Mesenchymal stem cell (in vitro differentiated cells and primary cell): ENCODE measurements at places on chromosomes 1 and 21.

- no peak for DNase-seq
Observed at GRCh38 chr1:29320156-29320940, 84.0 kb downstream of the PTPRU start.

DNA sequence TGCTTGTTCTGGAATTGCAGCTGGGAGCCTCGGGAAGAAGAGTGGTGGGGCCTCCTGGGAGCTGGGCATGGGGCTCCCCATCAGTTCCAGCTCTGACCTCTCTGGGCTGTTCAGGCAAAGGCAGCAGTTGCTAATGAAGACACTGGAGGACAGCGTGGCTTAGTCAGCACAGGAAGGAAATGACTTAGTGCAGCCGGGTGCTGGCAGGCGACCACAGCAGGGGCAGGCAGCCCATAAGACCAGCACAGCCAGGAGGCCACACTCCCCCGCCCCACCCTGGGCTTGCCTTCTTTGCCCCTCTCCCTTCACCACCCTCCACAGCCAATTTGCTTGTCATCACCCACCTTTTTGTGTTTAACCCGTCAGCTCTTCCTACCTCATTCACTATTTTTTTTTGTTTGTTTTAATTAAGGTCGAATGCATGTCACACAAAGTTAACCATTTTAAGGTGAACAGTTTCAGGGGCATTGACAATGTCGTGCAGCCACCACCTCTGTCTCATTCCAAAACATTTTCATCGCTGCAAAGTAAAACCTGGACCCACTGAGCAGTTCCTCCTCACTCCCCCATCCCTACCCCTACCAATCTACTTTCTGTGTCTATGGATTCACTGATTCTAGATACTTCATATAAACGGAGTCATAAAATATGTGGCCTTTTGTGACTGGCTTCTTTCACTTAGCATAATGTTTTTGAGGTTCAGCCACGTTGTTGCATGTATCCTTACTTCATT is 10.9 kb downstream of the OLIG2 start:
- DNase-seq: peak; percentile 55

- DNase-seq: no peak
Observed at GRCh38 chr1:70916034-70916427, 131.6 kb downstream of the PTGER3 start.

- DNase-seq: no peak
Observed at GRCh38 chr1:13913396-13913795, 213.4 kb downstream of the PRDM2 start.

GRCh38 chr1:23013657-23014056 is 2.0 kb downstream of the TEX46 start:
- no peak for DNase-seq

DNA sequence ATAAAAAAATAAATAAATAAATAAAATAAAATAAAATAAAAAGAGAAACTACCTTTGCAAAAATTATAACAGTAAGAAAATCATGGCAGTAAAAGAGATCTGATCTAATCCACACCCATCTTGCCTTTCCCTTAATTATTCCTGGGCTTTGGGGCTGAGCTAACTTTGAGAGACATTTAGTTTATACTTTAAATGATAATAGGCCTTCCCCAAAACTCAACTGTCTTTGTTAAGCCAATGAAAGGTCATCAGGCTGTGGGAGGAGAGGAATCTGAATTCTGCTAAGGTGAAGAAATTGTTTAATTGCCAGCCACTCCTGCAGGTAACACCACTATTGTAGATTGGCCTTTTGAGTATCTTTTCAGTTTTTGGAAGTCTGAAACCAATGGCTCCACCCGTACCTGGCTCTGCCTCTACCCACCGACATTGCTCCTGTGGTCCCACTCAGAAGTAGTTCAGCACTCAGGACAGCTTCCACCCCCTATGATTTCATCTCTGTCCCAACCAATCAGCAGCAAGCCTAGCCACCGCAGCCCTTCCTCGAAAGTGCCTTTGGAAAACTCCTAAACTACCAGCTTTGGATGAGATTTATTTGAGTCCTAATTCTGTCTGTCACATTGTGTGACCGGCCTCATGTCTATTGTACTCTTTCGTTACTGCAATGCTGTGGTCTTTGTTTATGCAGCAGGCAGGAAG is 23.0 kb upstream of the PNRC2 start:
- peak; percentile 30 for DNase-seq

DNA sequence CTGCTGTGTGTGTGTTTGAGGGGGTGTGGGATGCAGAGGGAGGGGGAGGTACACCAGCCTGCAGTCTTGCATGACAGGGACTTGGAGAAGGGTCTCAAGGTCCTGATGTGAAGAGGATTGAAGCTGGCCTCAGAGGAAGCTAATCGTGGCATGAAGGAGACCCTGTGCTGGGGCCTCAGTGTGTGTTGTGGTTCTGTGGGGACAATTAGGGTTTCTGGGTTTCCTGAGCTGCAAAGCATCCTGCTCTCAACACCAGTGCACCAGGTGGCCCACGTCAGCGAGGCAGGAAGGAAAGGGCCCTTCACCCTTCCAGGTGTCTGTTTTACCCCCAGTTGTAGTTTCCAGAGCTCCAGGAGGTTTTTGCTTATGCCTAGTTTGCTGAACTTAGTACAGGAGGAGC is 52.8 kb downstream of the TENT5C start:
- no peak for DNase-seq

- no peak for DNase-seq
Observed at GRCh38 chr1:201217851-201218250, 27.2 kb downstream of the IGFN1 start.

DNA sequence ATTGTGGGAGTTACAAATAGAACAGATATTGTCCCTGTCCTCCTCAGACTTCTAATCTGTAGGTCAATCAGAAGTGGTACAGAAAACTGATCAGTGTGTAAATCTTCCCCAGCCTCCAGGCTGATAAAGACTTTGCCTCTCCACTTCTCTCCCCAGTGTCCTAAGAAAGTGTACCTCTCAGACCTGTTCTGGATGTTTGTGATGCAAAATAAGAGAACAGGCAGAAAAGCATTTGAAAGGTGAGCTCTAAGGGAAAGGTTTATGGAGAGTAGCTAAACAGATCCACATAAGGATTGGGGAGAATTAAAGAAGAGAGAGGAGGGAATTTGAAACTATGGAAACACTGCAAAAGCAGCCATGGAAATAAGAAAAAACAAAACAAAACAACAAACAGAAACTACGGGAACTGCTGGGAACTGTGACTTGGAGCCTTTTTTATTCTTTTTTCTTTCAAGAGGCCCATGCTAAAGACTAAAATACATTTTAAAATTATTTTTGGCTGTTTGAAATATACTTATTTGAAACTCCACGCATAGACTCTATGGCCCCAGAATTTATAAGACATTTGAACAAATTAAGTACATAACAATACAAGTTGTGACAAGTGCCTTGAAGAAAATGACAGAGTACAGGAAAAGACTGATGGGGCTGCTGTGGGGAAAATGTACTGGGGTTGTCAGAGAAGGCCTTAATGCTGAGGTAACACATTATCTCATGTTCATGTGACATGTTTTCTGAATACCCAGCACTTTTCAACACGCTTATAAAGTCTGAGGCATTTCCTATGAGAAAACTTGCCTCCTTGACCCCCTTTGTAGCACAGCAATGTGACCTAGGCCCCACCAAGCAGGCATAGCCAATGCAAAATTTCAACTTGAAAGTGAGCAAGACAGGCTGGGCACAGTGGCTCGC is 51.2 kb downstream of the TRAF5 start:
- DNase-seq: peak; percentile 71

DNA sequence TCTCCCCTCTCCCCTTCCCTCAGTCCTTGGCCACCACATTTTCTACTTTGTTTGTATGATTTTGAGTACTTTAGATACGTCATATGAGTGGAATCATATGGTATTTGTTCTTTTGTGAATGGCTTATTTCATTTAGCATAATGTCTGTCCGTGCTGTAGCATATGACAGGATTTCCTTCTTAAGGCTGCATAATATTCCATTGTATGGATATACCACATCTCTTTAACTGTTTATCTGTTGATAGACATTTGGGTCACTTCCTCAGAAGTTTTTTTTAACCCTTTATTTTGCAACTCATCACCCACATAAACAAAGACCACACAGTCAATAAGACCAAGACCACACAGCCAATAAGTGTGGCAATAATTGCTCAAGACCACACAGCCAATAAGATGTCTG is 24.9 kb downstream of the FAM163A start:
- no peak for DNase-seq

DNA sequence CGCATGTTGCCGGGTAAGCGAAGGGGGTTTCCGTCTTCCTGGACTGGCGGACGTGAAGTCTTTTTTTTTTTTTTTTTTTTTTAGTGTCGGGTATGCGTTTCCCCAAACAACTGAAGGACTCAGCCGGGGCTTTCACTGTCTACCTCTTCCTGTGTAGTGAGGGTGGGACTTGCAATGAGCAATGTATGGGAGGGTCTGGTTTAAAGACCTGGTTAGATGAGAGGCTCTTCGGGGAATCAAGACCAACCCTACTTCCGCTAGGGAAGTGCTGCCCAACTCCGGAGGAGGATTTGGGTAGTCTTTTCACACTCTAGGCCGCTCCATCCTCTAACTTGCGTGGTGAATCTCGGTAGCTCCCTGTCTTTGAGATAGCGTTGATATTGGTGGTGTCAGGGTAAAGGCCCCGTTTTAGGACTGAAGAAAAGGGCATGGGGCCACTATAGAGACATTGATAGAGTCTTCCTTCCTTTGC is 754 bp downstream of the PRRC2C start:
- peak; percentile 89 for DNase-seq
